Stimulated activated CD8-positive, alpha-beta memory T cell treated with anti-CD3 and anti-CD28 coated beads, Interleukin-2, amount 100 ng/mL, for 48 hours (primary cell): ENCODE measurements at places on chromosomes 6 and 20.

DNA sequence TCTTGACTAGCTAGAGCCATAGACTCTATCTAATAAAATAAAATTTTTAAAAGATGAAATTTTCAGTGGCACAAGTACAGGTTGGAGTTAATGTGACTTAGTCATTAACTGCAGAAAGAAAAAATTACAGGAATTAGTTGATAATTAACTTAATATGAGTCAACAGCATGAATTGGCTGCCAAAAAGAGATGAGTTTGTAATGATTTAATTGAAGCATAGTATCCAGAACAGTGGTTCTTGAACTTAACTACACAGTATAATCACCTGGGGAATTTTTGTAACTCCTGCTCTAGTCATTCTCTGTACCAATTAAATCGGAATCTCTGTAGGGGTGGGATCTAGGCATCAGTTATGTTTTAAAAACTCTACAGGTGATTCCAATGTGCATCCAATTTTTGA lies 46.3 kb upstream of the HMGN3 start:
- no peak for DNase-seq

DNA sequence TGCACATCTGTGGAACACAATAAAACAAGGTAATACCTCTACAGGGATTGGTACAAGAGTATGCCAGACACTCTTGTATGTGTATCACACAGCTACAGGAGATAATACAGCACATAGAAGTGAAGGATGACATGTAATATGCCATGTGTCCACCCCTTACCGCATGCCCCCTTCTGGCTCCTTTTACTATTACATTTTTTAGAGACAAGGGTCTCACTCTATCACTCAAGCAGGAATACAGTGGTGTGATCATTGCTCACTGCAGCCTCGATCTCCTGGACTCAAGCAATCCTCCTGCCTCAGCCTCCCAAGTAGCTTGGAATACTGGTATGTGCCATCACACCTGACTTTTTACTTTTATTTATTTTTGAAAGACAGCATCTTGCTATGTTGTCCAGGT lies 4.2 kb upstream of the NCR3 start:
- DNase-seq, result no peak

DNA sequence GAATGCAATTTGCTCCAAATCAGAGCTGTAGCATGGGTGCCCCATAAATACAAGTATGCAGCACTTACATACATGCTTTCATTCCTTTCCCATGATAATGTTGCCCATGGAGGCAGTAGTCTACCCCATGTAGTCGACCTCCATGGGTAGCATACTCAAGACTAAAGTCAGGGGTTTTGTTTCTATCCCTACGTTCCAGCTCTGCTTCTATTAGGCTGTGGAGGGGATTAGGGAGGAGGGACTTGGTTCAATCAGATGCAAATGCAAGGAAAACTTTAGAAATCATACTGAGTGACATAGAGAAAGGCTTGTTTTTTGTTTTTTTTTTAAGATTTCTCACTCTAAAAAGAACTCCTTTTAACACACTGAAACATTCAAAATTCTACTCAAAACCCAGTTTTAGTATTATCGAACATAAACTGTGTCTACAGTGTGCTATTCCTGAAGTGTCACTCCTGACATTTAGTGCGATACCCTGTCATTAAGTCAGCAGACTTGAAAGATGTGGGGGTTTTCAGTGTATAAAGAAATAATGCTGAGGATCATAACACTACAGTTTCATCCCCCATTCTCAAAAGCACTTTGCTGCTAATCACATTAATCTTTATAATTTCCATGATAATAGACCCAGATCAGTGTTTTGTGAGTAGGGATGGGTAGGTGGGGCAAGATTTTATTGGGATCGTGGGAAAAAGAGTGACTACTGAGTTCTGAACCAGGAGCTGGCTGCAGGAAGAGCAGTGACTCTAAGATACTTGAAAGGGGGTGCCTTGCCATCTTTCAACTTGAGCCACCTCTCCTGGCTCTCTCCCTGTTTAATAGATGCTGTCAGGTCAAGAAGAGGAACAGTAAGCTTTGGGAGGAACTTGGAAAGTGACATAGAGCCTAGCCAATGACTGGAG lies 40.4 kb upstream of the SCML4 start:
- DNase-seq, result no peak

- DNase-seq, result no peak
Observed at GRCh38 chr6:105824732-105825131, 261.4 kb upstream of the PRDM1 start.

DNA sequence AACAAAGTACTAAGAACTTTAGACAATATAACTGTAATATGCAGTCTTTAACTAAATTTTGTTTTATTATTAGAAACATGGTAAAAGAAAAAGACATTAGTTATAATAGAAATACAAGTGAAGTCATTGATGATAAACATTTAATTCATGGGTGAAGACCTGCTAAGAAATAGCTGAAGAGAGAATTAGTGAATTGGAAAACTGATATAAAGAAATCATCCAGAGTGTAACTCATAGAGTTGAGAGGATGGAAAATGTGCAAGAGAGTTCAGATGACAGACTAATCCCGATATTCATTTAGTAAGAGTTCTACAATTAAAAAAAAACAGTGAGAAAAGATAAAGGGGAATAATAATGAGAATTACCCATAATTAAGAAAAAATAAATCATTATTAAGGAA lies 220.7 kb upstream of the THBS2 start:
- DNase-seq, result no peak

DNA sequence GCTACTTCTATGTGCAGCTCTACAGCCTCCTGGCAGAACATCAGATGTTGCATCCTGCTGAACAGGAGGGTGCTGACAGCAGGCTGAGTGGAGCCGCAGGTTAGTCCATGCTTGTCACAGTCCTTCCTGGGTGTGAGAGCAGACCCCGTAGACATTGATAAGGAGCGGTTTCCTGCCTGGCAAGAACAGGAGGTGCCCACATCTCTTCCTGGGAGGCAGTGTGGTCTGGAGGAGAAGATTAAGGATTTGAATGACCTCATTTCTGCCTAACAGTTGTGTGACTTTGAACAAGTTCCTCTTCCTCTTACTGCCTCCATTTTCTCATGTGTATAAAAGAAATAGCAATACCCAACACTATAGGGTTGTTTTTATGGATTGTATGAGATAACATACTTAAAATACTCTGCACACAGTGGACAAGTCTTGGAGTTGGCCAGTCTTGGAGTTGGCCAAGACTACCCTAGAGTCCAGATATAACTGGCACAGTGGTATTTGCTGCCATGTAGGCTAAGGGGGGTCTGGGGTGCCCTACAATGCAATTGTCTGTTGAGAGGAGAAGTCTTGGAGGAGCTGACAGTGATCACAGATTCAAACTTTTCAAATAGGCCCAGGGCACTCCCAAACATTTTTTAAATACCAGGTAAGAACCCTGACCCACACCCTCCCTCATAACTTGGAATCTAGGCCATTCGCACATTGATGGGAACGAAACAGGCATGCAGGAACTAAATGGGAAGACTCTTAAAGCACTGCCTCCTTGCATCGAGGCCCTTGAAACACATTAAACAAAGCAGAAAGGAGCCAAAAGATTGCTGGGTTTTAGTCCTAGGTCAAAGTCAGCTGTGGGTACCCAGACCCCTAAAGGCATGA lies 32.6 kb upstream of the TBC1D7 start:
- no peak for DNase-seq

- DNase-seq, result no peak
Observed at GRCh38 chr6:12516070-12516469, 200.5 kb upstream of the PHACTR1 start.

- no peak for DNase-seq
Observed at GRCh38 chr6:148837941-148838340, 91.1 kb downstream of the UST start.

DNA sequence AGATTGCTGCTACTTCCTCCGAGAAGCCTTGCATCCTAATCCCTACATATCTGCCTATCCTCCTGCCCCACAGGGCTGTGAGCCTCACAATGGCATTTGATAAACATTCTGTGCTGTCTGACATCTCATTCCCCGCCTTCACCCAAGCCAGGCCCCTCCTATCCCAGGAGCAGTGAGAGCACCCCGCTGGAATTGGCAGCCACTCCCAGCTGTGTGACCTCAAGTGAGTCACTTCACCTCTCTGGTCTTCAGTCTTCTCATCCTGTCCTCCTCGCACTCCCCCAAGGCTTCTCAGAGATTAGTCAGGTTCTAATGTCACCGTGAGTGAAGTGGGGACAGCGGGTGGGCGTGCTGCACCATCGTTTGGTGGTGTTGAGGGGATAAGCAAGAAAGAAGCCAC lies 81.7 kb downstream of the CDH22 start:
- DNase-seq, result no peak

GRCh38 chr6:136927292-136927691 lies 5.2 kb downstream of the SLC35D3 start:
- no peak for DNase-seq

DNA sequence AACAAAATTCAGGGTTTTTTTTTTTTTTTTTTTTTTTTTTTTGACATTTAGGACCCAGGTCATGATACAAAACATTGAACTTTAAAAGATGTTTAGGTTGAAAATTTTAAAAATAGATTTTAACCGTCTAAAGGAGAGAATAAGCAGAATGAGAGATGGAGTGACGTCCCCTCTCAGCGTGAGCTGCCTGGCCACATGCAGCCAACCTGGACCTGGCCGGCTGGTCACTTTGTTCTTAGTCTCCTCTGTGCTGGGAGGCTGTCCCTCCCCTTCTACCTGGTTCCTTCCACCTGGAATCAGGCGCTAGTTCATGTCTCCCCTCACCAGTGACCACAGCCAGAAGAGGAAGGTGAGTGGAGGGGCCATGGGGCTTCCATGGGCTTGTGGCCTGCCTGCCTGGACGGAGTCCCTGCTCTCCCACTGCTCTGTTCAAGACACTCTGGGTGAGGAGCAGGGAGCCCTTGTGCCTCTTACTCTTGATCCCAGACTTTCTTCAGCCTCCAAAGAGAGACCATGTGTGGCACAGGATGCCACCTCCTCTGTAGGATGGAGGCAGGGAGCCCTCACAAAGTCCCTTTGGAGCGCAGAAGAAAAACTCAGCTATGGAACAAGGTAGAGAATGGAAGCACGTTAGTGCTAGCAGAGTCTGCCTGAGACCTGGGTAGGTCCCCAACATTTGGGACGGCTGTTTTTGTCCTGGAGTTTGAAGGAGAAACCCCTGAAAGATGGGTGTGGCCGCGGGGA lies 31.7 kb downstream of the IRF4 start:
- no peak for DNase-seq

- peak; percentile 53 for DNase-seq
Observed at GRCh38 chr20:62791301-62792181, 4.7 kb upstream of the MRGBP start.

GRCh38 chr6:70424291-70424690 lies 11.0 kb downstream of the FAM135A start:
- no peak for DNase-seq

DNA sequence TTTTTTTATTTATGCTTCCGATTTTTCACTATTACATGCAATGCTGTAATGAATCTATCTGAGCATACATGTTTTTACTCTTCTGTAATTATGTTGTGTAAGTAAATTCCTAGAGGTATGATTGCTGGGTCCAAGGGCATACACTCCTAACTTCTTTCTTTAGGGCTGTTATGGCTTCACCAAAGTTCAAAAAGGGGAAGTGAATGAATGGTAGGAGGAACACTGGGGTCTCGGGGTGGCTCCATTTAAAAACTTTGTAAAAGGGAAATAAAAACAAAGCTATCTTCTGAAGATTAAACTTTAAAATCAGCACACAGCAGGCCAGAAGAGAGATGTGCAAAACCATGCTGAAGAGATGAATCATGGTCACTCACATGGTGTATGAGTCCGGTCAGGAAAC lies 289.1 kb upstream of the SUPT3H start:
- no peak for DNase-seq

GRCh38 chr6:136742125-136742524 lies 50.2 kb downstream of the MAP3K5 start:
- DNase-seq, result no peak

GRCh38 chr6:1384549-1385128 lies 4.7 kb upstream of the FOXF2 start:
- no peak for DNase-seq

DNA sequence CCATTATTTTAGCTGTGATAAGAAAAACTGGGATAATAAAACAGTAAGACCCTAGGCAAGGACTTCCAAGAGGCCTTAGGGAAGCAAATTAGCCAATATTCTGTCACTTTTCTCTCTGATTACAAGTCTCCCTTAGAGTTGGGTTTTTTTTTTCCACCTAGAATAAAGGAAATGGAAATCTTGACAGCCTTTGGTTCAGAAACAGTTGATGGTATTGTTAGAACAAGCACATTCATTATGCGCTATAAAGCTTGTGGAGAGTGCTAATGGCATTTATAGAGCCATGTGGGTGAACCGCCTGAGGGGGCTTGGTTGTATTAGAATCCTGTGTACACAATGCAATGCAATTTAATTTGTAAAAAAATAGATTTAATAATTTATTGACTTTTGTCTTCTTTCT lies 88.9 kb upstream of the OGFRL1 start:
- DNase-seq, result no peak

DNA sequence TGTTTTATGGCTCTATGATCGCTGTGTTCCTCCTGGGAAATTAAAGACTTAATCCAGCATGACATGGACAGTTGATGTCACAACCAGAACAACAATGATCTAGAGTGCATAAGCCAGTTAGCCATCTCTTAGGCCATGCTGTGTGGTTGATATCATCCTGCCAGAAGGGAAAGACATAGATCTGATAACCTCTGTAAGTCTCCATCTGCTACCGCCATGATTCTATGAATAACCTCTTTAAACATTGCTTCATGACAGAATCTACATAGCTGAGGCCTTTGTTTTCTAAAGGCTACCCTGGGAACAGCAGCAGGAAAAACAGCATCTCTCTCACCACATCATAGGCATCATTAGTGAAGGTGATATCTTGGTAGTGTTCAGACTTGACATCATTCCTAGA lies 117.6 kb upstream of the PHACTR1 start:
- DNase-seq, result no peak

- DNase-seq, result no peak
Observed at GRCh38 chr20:24241466-24241865, 228.0 kb upstream of the SYNDIG1 start.

GRCh38 chr20:42634156-42634555 lies 555.5 kb downstream of the PTPRT start:
- no peak for DNase-seq

DNA sequence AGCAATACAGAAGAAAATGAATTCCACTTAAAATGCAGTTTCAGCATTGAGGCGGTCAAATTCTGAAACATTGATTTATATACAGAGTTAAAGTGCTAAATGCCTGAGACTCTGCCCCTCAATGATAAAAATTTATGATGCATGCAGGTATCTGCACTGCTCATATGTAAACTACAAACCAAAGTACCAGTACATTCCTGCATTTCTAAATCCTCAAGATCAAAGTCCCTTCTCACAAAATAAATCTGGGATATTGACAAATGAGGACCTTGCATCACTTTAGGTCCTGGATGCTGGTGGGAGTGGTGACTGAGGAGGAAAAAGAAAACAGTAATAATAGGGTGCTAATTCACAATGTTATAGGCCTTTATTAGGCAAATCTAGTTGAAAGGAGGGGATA lies 101.9 kb downstream of the FIG4 start:
- DNase-seq, result no peak

GRCh38 chr6:30200551-30201281 lies 12.5 kb downstream of the TRIM26 start:
- DNase-seq, result no peak

DNA sequence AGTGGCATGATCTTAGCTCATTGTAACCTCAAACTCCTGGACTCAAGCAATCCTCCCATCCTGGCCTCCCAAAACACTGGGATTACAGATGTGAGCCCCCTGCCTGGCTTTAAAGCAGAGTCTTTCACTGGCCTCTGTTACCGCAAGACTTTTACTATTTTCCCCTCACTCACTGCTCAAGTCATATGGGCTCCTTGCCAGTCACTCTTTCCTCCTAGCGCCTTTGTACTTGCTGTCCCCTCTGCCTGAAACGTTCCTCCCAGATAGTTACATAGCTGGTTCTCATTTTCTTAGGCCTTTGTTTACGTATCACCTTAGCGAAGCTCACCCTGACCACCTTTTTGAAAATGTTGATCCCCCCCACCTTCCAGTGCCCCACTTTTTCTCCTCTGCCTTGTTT lies 29.3 kb downstream of the RPRD1B start:
- DNase-seq, result no peak
